H7 (cell line): ENCODE measurements at places on chromosomes 2 and 18.

DNA sequence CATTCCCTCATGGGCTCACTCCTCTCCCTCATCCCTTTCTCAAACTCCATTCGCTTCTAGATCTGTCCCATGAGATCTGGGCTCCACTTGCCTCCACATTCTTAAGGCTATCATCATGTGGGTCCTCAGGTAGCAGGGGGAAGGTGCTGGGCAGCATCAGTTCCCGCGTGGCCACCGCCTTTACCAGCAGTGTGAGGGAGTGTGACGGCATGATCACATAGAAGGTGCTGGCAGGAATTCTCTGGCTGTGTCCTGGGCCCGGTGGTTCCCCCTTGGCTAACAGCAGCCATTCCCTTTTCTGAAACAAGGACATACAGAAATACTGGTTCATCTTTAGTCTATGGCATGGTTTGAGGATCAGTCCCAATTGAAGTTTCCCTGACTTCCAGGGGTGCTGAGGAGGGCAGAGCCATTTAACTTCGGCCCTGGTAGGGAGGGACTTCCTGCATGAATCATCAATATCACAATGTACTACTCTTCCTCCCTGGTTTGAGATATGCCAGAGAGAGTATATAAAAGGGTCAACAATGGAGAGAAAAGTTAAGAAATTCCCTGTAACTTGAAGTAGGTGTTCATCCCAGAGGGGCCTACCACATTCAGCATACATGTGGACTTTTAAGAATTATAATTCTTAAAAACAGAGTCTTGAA lies 7.7 kb downstream of the DOK1 start:
- DNase-seq, result no peak

- no peak for DNase-seq
These were observed 88.4 kb downstream of the EHD3 start for GRCh38 chr2:31322371-31322770.

GRCh38 chr2:129935118-129935517 lies 44.3 kb upstream of the RAB6C start:
- no peak for DNase-seq

GRCh38 chr2:121644715-121645114 lies 4.5 kb downstream of the CLASP1 start:
- DNase-seq, result no peak

DNA sequence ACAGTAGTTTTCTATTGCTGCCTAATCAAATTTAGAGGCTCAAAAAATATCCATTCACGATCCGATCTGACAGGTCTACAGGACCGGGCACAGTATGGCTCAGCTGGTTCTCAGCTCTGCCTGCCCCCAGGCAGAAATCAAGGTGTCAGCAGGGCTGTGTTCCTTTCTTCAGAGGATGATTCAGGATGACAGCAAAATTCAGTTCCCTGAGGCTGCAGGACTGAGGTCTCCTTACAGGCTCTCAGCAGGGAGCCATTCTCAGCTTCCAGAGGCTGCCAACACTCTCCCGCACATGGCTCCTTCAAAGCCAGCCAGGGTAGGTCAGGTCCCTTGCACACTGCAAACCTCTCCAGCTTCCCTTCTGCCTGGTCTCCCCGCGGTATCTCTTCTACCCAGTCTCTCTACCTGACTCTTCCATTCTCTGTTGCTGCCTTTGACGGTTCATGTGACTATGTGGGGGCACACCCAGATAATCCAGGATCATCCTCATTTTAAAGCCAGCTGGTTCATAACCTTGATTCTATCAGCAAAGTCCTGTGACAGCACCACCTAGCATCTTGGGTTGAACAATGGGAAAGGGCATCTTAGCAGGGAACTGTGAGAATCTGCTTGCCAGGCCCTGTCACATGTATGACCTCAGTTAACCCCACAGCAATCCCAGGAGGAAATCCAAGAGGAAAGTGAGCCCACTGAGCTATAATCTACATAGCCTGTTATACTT lies 50.4 kb downstream of the UXS1 start:
- no peak for DNase-seq

DNA sequence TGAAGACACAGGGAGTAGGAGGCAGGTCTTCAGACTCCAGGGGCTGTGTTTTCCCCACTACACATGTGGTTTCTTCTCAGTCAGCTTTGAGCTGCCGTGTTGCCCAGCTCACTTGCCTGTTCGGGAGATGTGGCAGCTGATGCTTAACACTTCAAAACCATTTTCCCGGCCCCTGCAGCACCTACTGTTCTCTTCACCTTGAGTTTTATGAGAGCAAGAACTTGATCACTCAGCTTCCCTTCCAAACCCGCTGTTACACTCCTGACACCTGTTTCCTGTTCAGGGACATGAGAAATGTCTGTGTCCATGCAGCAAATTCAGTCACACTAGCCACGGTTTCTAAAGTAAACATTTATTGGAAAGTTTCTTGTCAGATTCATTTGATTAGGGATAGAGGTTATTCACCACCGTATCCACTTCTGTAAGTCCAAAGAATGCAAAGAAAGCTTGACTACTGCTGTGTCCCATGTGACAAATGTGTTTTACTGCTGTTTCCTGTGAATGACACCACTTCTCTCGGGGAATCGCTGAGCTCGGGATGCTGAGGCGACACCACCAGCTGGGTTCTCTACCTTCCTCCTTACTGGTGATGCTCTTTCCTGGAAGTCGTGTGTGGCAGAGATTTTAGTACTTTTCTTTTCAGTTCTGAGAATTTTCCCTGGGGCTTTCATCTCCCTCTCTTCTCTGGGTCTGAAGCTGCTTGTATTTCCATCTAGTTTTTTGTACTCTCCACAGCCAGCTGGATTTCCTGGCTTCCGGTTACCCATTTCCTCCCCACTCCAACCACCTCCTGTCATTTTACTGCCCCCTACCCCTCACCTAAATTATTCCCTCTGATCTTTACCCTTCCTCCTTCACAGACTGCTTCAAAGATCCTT lies 91.7 kb downstream of the KLF7 start:
- DNase-seq, result no peak

DNA sequence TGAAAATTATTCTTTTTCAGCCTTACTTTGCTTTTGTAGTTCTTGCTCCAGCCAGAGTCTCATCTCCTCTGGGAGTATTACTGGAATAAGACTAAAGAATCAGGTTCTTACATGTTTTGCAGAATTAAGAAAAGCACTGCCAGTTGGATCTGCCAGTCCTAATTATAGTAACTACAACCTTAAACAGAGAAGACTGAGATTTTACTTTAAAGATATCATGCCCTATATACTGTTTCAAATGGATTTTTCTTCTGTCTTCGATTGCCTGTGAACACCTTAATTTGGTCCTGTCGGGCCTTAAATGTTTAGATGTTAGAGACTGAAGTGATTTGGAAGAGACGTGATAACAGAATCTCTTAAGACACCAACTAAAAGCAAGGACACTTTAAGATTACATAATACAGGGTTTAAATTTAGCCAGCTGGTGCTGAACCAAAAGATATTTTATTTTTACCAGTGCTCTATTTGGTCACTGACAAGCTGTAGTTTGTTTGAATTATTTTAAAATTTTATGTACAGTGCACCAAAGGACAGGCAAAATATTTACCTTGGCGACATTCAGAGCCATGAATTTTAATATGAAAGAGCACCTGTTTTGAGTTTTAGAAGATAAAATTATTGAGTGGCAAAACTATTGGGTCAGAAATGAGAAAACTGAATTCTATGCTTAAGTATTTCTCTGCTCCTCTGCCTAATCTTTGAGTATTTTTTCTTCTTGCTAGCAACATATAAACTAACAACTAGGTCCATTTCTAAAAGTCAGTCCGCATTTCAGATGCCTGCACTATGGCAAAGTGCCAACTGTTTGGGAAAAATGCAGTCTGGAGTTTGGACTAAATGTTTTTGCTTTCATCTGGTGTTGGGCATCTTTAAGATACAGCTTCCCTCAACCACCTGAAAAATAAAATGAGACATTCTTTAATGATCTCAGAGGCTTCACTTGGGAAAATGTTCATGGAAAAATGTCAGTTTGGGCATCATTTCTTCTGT lies 300.0 kb downstream of the XIRP2 start:
- DNase-seq, result no peak

GRCh38 chr18:61972389-61973264 lies 79.8 kb upstream of the RNF152 start:
- DNase-seq, result no peak

GRCh38 chr2:232496501-232497270 lies 9.1 kb upstream of the ECEL1 start:
- no peak for DNase-seq

DNA sequence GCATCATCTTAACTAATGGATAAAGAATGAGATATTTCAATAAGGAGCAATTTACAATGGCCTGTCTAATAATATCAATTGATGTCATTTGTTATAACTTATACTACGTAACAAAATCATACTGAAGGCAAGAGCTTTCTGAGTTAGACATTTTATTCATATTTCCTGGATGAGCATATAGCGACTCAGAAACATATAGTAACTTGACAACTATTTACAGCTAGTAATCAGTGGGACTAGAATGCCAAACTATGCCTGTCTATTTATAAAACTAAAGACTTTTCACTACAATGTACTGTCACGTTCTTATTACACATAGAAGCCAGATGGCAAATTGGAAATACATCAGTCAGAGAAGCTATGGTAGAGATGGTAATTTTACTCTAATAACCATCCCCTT lies 766.2 kb upstream of the TMEFF2 start:
- no peak for DNase-seq

DNA sequence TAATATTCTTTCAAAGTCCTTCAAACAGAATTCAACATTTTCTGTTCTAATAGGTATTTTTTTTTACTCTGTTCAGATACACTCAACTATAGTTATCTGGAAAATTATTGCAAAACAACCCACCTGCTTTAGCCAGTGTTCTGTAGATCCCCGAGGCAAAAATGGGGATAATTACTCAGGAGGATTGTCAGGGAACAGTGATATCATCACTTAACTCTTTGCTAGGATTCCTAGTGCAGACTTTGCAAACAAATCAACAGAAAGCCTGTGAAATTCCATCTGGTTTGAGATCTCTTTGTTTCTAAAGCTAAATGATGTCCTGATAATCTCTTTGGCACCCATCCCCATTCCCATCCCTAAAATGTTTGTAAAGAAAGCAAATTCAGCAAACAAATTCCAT lies 413.6 kb upstream of the MEIS1 start:
- no peak for DNase-seq

- DNase-seq, result no peak
These were observed 203.3 kb upstream of the SPOPL start for GRCh38 chr2:138298120-138298814.

DNA sequence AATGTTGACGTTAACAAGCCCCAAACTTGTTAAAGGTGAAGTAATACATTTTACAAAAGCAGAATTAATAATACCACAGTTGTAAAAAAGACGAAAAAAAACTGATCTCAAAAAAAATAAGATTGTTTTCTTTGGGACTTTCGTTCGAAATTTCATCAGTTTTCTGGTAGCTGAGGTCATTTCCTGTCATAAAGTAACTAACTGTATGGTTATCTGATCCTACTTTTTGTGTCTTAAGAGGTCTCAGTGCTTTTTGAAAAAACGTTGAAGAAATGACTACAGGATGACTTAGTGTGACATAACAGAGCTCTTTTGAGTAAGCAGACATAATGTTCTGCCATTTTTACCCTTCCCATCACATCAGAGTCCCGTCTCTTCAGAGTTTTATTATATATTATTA lies 79.3 kb downstream of the BIRC6 start:
- no peak for DNase-seq

- no peak for DNase-seq
These were observed 47.7 kb downstream of the DNMT3A start for GRCh38 chr2:25293958-25294562.

- no peak for DNase-seq
These were observed 4.1 kb downstream of the SRSF7 start for GRCh38 chr2:38747007-38747424.

DNA sequence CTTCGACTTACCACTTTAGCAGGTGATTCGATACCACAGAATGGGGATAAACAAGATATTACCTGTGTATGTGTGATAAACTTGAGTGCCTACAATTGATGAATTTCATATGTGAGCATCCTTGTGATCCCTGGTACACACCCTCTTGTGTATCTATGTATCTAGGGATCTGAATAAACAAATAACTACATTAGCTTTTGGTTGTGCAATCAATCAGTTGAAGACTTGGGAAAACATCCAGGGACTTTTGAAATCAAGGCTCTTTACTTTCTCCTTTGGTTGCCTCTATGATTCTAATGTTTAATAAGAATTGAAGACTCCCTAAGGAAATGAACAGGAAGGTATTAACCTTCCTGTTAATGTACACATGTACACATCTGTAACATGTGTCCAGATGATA lies 97.3 kb upstream of the DCC start:
- DNase-seq, result no peak

DNA sequence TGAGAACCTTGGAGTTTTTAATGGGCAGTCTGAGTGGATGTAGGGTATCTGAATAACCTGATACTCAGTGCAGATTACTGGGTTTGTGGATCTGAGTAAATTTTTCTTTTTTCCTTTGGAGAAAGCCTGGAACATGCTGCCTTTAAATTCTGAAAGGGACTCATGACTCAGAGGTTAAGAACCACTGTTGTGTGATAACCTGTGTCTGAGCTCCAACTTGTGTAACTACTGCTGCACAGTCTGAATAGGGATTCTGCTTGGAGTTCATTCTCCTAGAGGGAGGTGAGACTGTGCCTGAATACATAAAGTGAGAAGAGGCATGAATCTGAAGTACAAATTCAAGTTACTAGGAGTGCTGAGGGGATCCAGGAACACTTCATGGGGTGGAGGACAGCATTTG lies 36.2 kb downstream of the KDM3A start:
- no peak for DNase-seq

- DNase-seq, result no peak
These were observed 223.1 kb upstream of the FBXO11 start for GRCh38 chr2:48129293-48129950.

DNA sequence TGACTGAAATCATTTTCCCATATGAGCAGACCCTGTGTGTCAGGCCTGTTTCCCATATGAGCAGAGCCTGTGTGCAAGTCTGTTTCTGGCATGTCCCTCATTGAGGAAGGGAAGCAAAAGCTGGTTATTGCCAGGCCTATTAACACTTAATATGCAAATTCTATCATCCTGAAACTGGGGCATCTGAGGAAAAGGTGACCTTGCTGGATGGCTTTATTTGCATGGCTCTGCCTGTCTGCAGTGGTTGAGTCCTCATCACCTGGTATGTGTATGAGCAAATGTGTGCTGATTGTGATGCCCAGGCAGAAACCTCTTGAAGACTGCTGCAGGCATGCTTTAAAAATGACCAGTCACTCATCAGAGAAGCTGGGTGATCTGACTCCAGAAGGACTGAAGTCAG lies 31.2 kb downstream of the EIF4E2 start:
- DNase-seq, result no peak

DNA sequence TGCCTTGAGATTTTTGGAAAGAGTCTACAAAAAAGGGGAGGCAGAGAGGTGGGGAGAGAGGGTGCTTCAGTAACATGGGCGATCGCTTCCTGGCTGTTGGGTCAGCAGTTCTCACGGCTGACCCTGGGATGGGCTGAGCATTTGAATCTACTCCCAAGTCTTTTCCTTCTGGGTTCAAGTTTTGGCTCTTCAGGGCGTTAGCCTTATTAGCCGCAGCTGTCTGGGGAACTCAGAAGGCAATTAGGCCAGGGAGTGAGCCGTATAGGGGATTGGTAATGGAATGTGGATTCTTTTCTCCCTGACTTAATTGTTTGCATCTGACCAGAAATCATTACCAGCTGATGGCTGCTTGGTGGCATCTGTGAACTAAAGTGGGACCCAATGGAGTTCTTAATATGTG lies 250.5 kb upstream of the SKOR2 start:
- DNase-seq, result no peak

GRCh38 chr2:60569680-60570111 lies 16.2 kb upstream of the BCL11A start:
- peak; percentile 36 for DNase-seq

- DNase-seq, result no peak
These were observed 266.3 kb downstream of the MREG start for GRCh38 chr2:215746887-215747615.

- DNase-seq, result peak; percentile 55
These were observed 64.1 kb downstream of the CHRNA1 start for GRCh38 chr2:174699993-174700766.
